ENCODE measurements at places on chromosomes 3 and 15.

DNA sequence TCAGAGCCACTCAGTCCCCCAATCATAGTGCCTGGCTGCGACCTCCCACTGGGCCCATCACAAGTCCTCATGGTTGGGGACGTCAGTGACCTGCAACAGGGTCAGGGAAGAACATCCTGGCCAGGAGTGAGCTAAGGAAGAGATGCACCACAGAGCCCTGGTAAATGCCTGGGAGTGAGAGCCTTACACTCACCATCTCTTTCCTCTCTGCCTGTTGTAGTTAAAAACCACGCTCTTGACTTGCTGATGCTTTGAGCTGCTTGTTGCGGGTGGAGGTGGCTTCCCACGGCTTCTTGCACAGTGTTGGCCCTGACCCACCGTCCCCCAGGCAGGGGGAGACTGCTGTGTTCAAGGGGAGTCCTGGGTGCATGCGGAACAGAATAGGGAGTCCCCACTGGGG lies 91.1 kb upstream of the RGMA start:
- DNase-seq, result no peak

- DNase-seq, result no peak
Measured at GRCh38 chr3:188938999-188939398, 232.8 kb upstream of the TPRG1 start.

- no peak for DNase-seq
Measured at GRCh38 chr15:52078197-52078875, 34.2 kb downstream of the BCL2L10 start.

DNA sequence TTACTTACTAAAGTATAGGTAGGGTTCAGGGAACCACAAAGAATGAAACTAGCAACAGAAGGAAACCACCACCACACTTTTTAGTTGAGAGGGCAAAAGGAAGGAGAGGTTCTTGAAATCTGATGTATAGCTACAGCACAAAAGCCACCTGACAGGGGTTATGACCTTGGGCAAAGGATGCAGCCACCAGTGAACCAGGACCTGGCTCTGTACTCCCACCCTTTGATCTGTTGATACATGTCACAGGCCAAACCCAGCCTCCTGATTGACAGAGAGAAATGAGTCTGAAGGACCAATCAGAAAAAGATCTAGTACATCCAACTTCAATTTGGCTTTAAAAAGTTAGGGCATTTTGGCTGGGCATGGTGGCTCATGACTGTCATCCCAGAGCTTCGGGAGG lies 20.0 kb upstream of the BLM start:
- DNase-seq, result no peak

- no peak for DNase-seq
Measured at GRCh38 chr15:78931439-78932257, 13.2 kb downstream of the CTSH start.

- no peak for DNase-seq
Measured at GRCh38 chr3:101629219-101629618, 47.7 kb downstream of the ZBTB11 start.

- DNase-seq, result no peak
Measured at GRCh38 chr3:171122240-171122639, 95.7 kb upstream of the SLC2A2 start.

GRCh38 chr15:99335508-99335907 lies 84.2 kb downstream of the LRRC28 start:
- no peak for DNase-seq

DNA sequence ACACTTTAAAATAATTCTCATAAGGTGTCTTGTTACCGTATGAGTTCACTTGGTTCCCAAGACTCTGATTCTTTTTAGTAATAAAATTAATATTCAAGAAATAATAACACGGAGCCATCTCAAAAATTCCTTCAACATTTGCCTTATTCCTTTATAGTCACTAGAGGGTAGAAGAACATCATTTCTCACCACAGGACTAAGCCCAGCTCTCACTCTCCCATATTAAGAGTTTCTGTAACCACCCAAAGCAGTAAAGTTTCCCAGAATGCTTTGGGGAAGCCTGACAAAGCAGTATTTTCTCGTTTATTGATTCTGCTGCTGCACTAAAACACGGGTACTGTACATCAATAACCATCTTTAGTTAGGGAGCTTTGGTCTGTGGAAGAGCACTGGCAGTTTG lies 114.9 kb downstream of the MCTP2 start:
- peak; percentile 2 for DNase-seq

DNA sequence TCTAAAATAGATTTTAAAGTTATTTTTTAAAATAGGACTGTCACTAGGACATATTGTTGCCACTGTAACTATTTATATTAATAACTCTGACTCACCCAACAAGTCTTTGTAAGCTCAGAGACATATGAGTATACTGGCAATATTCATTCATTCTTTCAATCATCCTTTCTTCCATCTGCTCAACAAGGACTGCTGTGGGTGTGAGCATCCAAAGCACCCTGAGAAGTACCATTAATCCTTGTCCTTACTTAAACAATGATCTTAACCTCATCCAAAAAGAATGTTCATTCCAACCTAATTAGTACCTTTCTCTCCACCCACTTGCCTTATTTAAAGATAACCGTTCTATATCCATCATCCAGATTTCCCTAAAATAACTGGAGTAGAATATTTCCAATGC lies 94.2 kb upstream of the PPP2R3A start:
- DNase-seq, result no peak

GRCh38 chr3:177357352-177358090 lies 160.2 kb upstream of the TBL1XR1 start:
- DNase-seq, result peak; percentile 46

- no peak for DNase-seq
Measured at GRCh38 chr3:140152851-140153639, 218.1 kb downstream of the CLSTN2 start.

DNA sequence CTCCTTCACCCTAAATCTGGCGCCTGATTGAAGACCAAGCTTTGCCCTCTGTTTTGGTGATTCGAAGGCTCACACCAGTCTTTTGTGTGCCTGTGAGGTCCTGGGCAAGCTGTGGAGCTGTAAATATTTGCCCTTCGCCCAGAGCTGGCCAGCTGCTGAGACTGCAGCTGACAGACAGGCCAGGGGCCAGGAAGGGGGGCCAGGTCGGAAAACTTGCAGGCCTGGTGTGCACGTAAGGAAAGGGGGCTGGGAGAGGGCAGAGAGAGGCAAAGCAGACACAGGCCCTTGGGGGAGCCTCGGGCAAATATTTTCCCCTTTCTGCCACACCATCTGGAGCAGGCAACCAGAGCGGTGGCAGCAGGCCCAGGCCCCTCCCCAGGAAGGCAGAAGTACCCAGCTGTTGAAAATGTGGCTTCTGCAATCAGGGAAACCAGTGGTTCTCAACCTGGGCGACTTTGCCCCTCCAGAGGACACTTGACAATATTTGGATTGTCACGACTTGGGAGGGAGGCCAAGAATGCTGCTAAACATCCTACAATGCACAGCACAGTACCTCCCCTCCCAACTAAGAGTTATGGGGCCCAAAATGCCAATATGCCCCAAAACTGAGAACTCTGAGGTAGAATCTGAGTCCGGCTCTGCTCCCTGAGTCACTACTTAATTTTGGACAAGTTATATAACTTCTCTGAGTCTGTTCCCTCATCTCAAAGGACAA lies 2.5 kb downstream of the PDZRN3 start:
- peak; percentile 63 for DNase-seq

GRCh38 chr15:94387849-94388441 lies 156.6 kb downstream of the MCTP2 start:
- no peak for DNase-seq

DNA sequence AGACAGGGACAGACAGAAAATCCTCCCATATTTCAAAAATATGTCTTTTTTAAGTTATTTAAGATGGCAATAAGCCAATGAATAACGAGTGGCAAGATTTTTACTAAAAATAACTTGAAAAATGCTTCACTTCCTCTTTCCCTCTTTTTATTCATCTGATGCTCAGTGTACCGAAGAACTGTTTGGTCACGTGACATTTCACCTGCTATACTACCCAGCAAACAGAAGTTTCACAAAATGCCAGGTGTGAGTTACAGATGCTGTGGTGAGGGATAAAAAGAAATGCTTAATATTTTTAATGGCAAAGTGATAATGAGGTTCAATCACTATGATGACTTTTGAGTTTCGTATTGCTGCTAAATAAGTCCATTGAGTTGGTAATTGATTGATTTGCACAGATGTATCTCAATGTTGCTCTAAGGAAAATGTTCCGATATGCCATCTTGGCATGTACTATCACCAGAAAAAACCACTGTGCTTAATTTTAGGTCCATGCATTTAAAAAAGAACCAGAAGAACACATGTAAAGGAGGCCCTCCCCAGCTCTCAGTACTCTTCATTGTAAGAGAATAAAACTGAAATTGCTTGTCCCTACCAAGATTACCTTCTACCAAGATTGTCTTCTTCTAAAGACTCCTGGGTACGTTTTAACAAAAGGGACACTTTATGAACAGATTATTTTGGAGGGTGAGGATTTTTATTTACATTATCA lies 26.0 kb upstream of the SEC62 start:
- no peak for DNase-seq

DNA sequence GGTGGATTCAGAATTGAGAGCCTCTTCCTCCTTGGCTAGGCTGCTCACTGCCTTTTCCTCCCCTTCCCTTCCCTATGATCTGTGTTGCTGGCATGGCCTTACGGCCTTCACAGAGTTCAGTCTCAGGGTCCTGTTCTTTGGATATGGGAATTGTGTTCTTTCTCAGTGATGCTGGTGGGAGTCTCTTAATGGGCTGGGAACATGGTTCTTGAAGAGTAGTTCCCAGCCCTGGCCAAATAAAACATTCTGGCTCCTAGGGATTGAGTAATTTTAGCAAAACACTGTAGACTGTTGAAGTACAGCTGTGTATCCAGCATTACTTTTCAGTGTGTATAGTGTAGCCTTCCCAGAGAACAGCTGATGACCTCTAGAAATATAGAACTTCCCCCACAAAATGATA lies 22.6 kb upstream of the FILIP1L start:
- DNase-seq, result no peak

DNA sequence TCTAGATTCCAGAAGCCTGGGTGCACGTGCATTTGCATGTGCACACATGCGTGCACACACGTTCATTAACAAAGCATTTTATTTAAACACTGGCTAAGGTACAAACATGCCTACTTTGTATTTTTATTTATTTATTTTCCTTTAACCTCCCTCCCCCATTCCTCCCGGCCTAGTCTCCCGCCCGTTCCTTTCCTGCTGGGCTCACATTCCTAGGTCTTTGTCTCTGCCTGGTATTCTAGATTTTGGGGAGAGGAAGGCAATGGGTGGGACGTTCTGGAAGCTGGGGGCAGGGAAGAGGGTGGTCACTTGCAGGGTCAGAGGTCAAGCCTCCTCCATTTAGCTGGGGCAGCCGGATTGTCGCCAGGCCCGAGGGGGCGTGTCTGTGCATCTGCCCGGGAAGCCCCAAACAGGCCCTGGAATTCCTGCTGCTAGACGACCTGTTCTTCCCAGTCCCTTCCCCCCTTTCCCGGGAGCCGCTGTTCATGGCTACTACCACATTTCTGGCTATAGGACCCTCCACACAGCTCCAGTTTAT lies 51.8 kb downstream of the TRIM71 start:
- DNase-seq, result no peak

DNA sequence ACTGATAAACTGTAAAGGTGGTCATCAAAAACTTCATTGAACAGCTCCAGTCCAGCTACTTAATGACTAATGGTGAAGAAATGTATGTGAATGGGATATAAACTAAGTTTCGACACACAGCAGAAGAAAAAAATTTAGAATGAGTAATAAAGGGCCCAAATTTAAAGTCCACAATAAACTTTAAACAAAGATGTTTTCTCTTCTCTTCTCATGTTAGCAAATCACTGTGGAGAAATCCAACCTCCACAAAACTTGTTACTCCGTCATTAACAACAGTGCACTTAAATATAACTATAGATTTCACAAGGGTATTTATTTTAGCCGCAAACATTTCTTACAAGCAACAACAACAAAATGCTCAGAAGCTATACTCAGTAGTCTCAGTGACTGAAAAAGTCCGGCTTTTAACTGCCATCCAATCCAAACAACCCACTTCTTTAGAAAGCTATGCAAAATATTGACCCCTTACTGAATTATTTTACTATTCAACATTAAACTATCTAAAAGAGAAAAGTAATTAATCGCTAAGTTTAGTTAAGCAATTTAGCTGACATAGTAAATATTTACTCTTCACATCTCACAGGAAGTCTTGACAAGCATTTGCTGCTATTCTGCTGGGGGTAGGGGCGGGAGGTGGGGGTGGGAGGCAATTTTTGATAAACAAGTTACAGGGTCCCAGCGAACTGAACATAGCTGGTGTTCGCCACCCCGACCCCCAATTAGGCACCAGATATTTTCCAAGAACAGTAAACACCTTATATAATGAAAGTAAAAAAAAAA lies 2.4 kb downstream of the IGF2BP2 start:
- DNase-seq, result peak; percentile 76

- no peak for DNase-seq
Measured at GRCh38 chr3:165770781-165771180, 66.4 kb downstream of the BCHE start.

DNA sequence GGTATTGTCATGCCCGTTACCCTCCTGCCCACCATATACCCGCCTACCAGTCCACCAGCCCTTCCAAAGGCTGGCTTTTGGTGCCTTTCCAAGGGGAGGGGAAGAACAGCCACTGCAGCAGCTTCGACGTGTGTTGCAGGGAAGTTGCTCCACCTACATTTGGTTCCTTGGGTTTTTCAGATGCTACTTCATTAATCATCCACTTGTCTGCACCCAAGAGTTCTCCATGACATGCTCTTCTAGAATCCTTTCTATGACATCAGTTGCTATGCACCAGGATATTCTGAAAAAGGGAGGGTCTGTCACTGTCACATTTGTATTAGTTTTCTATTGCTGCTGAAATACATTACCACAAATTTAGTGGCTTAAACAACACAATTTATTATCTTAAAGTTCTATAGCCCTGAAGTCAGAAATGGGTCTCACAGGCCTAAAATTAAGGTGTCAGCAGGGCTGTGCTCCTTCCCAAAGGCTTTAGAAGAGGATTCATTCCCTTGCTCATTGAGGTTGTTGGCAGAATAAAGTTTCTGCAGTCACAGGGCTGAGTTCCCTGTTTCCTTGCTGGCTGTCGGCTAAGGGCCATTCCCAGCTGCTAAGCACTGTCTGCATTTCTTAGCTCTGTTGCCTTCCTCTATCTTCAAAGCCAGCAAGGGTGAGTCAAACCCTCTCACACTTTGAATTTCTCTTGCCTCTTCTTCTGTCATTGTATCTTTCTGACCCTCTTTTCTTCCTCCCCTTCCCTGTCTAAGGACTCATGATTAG lies at the start of gene LYZL4:
Gene LYZL4, minus strand, starts transcription at position 241 of the 762 bp plus-strand sequence. CDS start 3,359 bp downstream, outside the sequence.
- DNase-seq, result no peak

DNA sequence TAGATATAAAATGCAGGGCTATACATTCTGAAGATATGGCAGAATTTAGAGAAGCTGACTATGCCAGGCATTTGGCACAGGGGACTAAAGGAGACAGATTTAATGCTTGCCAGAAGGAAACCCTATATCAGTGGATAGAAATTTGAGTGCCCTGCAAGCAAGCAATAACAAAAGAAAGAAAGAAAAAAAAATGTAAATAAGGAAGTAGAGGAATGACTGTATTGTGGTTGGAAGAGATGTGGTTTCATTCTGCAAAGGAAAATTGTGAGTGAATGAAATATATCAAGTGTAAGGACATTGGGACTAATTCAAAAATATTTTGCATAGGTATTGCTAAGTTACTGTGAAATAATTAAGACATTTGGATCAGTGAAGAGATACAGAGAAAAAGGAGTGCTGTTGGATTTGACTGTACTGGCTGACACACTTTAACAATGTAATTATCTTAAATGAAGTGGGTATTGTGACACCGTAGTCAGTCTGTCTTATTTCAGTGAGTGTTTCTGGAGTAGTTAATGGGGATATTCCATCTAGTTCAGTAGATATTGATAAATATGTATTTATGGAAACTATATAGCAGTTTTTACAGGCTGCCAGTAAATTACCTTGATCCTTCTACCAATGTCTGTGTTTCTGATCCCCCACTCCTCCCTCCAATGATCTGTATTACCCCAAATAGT lies 418.2 kb downstream of the CNTN4 start:
- no peak for DNase-seq

GRCh38 chr3:98240131-98240530 lies 23.9 kb upstream of the OR5H6 start:
- DNase-seq, result no peak
